Neural progenitor cell (in vitro differentiated cells): ENCODE measurements at places on chromosomes 12 and 14. TPM values are rescaled to one million over a fixed set of nuclear protein-coding genes. Genes with fewer than 3 reads are reported as not detected.
A peak's percentile ranks its signal among the peaks of the same experiment; 100 is the strongest.

The E2F7 gene
- 31.9 and 40.5 TPM in 2 replicates for total RNA-seq

The ERP29 gene
- 95.0 and 118 TPM in 2 replicates for total RNA-seq

The KRT78 gene
- total RNA-seq = not detected in 2 replicates

The SINHCAF gene
- 432 and 1,260 TPM in 2 replicates for total RNA-seq

The IFNG gene
- total RNA-seq = not detected in 2 replicates

The ZFC3H1 gene
- 22.8 and 37.9 TPM in 2 replicates for total RNA-seq

The PIK3C2G gene
- total RNA-seq = not detected in 2 replicates

The C12orf54 gene
- total RNA-seq = not detected in 2 replicates

The TGM1 gene
- 2.6 and 4.9 TPM in 2 replicates for total RNA-seq

The KRT73 gene
- not detected in 2 replicates for total RNA-seq

The RPL10L gene
- not detected in 2 replicates for total RNA-seq

The IGF1 gene
- total RNA-seq = not detected in 2 replicates

- no peak overlapping the region for H3K27ac ChIP-seq
- no peaks in the 10 kb centered on the region for H3K36me3 ChIP-seq
- peaks cover 5% of the 10 kb centered on the region for H3K4me1 ChIP-seq
- H3K4me3 ChIP-seq = no peak overlapping the region
- no peaks in the 10 kb centered on the region for H3K27me3 ChIP-seq
These were observed 54.2 kb upstream of the BCL2L14 start for GRCh38 chr12:12016284-12017100.

- no peak for DNase-seq
- no peaks in the 10 kb centered on the region for H3K27me3 ChIP-seq
- no peak overlapping the region for H3K27ac ChIP-seq
- no peaks in the 10 kb centered on the region for H3K4me1 ChIP-seq
- no peak overlapping the region for H3K4me3 ChIP-seq
These were observed 22.0 kb upstream of the DRAM1 start for GRCh38 chr12:101855364-101855884.

GRCh38 chr14:54623279-54624004, 56.5 kb downstream of the SAMD4A start:
- H3K27me3 ChIP-seq = no peaks in the 10 kb centered on the region
- no peak overlapping the region for H3K4me3 ChIP-seq
- H3K27ac ChIP-seq = no peak overlapping the region
- no peak for DNase-seq

- peak overlapping the region; percentile 99 for H3K27ac ChIP-seq
- no peaks in the 10 kb centered on the region for H3K36me3 ChIP-seq
- H3K4me3 ChIP-seq = peak overlapping the region; percentile 94
- H3K27me3 ChIP-seq = no peaks in the 10 kb centered on the region
These were observed 1.7 kb downstream of the PAWR start for GRCh38 chr12:79689061-79689476.

- no peak overlapping the region for H3K4me3 ChIP-seq
These were observed 286.0 kb downstream of the ZFP36L1 start for GRCh38 chr14:68506645-68507419.

DNA sequence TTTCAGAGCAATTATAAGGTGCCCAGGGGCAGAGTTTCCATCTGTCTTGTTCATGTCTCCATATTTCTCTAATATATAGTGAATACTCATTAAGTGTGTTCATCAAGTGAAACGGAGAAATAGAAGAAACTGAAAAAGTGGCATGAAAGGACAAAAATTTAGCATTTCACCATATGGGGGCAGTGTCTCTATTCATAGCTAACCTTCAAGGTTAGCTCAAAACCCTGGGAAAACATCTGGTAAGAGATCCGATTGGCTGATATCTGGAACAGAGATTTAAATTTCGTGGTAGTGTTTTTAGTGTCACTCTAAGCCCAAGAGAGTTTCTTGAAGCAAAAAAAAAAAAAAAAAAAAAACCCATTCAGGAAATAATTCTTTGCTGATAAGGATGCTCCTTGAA, 367.5 kb downstream of the DAD1 start:
- no peak overlapping the region for H3K27ac ChIP-seq
- H3K36me3 ChIP-seq = no peaks in the 10 kb centered on the region
- no peak overlapping the region for H3K4me3 ChIP-seq
- DNase-seq = peak; percentile 4

DNA sequence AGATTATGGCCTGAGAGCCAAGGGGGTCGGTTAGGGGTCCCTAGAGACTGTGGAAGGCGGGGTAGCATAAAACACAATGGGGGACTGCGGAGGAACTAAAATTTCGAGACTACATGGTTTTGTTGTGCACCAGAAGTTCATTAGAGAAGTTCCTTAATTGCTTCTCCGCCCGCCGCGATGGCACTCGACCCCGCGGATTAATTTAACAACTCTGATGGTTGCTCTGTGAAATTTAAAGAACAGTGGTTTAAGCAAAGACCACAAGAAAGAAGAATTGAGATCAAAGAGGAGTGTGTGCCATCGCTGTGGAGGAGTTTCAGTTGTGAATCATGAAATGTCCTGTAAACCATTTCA, 1.4 kb upstream of the CCDC88C start:
- H3K4me3 ChIP-seq = no peak overlapping the region
- peaks cover 7% of the 10 kb centered on the region for H3K27me3 ChIP-seq
- no peaks in the 10 kb centered on the region for H3K36me3 ChIP-seq
- no peak for DNase-seq
- H3K4me1 ChIP-seq = peaks cover 26% of the 10 kb centered on the region

DNA sequence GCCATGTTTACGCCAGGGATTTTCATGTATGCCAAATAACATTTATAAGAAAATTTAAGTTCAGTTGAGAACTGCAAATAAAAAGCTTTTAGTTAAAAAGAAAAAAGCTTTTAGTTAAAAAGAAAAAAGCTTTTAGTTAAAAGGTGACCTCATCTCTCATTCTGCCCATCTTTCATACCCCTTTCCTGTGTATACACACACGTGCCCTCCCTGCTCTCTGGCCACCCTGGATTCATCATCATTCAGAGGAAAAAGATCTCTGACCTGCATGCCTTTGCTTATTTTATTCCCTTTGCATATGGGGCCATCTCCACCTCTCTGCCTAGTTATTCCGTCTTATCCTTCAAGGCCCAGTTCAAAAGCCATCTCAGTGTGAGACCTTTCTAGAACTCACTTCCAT, 38.1 kb upstream of the CDK17 start:
- no peaks in the 10 kb centered on the region for H3K27me3 ChIP-seq
- no peaks in the 10 kb centered on the region for H3K4me1 ChIP-seq
- DNase-seq = no peak
- no peaks in the 10 kb centered on the region for H3K36me3 ChIP-seq
- H3K27ac ChIP-seq = no peak overlapping the region

DNA sequence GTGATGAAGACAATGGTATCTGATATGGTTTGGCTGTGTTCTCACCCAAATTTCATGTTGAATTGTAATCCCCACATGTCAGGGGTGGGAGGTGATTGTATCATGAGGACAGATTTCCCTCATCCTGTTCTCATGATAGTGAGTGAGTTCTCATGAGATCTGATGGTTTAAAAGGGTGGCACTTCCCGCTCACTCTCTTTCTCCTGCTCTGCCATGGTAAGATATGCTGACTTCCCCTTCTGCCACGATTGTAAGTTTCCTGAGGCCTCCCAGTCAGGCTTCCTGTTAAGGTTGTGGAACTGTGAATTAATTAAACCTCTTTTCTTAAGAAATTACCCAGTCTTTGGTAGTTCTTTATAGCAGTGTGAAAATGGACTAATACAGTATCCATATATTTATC, 25.6 kb upstream of the PTHLH start:
- H3K27me3 ChIP-seq = no peaks in the 10 kb centered on the region
- H3K4me1 ChIP-seq = no peaks in the 10 kb centered on the region
- no peak for DNase-seq
- no peak overlapping the region for H3K4me3 ChIP-seq
- no peak overlapping the region for H3K27ac ChIP-seq

- H3K4me1 ChIP-seq = peaks cover 34% of the 10 kb centered on the region
- peak; percentile 29 for DNase-seq
- H3K27me3 ChIP-seq = no peaks in the 10 kb centered on the region
These were observed 115.2 kb upstream of the PELI2 start for GRCh38 chr14:56002876-56003625.

DNA sequence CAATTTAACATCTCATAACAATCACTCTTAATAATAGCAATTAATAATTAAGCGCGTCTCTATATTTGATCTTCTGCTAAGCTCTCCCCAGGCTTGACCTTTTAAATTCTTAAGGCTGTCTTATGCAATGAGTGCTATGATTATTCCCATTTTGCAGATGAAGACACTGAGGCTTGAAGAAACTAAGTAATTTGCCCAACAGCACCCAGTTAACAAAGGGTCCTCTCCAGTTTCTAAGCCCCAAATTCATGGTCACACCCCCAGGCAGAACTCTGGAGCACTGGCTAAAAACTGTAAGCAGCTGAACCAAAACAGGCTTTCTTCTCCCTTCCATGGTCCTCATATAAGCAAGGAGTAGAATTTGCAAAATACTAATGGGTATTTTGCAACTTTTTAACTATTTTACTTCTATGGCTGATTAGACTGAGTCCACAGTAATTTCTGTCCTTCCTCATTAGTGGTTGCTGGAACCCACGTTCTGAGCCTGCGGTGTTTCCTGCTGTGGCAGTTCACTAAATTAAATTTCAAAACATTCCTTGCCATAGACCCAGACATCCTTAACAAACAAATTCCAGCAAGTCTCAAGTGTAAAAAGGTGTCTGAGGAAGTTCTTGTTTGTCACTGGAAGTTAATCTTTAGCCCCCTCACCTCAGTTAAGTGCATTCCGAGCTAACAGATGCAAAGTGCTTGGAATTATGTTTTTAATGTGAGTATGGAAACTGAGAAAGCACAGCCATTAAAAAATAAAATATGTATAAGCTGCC, 76.5 kb downstream of the TMEM132D start:
- H3K36me3 ChIP-seq = no peaks in the 10 kb centered on the region
- H3K4me3 ChIP-seq = no peak overlapping the region
- H3K4me1 ChIP-seq = peaks cover 3% of the 10 kb centered on the region
- H3K27ac ChIP-seq = no peak overlapping the region
